Liver (tissue), 10 donors: ENCODE measurements at places on chromosomes 1 and 21. TPM values are rescaled to one million over a fixed set of nuclear protein-coding genes. Genes with fewer than 3 reads are reported as not detected.
A peak's percentile ranks its signal among the peaks of the same experiment; 100 is the strongest.

DNA sequence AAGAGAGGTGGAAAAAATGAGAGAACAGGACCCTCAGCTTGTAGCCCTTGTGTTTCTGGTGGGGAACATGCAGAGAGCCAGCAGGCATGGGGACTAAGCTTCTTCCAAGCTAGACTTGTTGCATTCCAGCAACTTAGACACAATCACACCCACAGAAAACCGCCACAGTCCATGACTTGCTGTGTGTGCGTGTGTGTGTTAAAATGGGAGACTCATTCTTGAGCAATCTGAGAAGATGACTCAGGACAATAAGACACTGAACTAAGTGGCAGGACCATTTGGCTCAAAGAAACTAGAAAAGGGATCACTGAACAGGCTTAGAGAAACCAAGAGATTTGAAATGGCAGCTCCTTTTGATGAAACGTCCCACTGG lies 78.0 kb downstream of the HLX start:
- no peak for DNase-seq

- no peak for DNase-seq
Observed at GRCh38 chr21:43362321-43362791, 64.6 kb downstream of the SIK1 start.

GRCh38 chr1:19819701-19820100 lies 4.6 kb upstream of the RNF186 start:
- no peak for DNase-seq

GRCh38 chr1:213276236-213276635 lies 225.2 kb downstream of the RPS6KC1 start:
- DNase-seq = no peak

DNA sequence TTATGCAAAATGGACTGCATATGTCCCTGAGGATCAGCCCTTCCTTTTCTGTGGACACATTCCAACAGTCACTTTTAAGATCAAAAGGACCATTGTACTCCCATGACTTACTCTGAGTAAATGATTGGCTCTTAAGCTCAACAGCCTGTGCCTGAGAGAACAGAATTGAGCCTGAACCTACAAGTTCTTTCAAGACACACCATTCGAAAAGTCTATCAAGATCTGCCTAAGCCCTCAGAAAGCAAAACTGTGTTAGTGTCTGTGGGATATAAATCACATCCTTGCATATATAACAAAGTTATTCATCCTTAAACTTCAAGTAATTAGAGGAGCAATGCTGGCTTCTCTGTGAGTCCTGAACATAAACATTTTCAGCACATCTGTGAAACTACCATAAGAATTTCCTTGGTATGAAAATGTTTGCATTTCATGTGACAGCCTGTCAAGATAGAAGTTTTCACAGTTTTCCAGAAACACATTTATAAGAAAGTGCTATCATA lies 41.6 kb downstream of the PCNX2 start:
- no peak for DNase-seq

DNA sequence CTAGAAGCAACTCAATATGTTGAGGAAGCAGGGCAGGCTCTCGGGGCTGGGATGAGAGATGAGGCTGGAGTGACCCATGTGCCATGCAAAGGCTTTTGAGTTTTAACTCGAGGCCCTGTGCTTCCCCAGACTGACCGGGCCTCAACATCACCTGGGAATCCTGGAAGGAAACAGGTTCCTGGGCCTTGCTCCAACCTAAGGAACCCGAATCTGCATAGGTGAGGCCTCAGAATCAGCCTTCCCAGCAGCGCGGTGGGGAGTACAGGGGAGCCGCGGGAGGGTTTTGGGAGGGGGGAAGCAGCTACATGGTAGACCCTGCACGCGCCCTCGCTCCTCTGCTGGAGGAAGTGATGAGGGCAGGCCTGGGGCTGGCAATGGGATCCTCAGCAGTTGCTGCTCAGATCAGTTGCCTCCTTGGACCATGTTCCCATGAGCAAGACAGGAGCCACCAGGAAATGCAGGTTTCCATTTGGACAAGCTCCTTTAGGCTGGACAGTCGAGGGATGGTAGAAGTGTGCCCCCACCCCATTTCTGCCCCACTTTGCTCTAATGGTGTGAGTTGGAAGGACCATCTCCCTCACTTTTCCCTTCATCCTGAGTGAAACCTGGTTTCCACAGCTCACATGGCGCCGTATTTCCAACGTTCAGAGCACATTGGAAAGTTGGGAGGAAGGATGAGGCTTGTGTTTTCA lies 4.5 kb upstream of the KIAA1614 start:
- DNase-seq = no peak

DNA sequence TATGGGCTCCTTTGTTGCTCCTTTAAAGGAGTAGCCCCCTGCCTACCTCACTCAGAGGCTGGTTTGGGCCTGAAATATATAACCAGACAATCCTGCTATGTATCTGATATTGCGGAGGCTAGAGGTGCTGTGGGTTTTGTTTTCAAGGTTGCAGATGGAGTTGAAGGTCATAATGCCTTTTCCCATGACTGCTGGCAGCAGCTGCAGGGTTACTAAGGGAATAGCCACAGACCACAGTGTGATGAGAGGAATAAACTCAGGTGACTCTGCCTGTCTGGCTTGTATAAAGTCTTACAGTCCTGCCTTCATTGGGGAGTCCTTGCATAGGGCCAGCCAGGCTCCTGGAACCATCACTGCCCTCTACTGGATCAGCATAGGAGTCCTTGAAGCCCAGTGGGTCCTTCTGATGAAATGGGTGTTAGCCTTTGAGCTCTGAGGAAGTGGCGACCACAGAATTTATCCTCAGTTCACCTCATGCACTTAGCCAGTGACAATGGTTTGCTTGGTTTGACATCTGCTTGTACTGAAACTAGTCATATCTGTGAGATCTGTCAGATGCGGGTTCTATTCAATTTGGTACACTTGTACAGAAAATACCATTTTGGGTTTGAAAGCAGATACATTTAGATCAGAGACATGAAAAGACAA lies 174.4 kb upstream of the HMCN1 start:
- DNase-seq = no peak

- DNase-seq = no peak
Observed at GRCh38 chr21:36155603-36156338, 853 bp upstream of the DOP1B start.

GRCh38 chr1:205631768-205632668 lies at the start of gene ELK4:
ELK4 (minus strand) TSS chr1:205632011; CDS start chr1:205623882, 8,129 bp downstream.
- DNase-seq = peak; percentile 99

DNA sequence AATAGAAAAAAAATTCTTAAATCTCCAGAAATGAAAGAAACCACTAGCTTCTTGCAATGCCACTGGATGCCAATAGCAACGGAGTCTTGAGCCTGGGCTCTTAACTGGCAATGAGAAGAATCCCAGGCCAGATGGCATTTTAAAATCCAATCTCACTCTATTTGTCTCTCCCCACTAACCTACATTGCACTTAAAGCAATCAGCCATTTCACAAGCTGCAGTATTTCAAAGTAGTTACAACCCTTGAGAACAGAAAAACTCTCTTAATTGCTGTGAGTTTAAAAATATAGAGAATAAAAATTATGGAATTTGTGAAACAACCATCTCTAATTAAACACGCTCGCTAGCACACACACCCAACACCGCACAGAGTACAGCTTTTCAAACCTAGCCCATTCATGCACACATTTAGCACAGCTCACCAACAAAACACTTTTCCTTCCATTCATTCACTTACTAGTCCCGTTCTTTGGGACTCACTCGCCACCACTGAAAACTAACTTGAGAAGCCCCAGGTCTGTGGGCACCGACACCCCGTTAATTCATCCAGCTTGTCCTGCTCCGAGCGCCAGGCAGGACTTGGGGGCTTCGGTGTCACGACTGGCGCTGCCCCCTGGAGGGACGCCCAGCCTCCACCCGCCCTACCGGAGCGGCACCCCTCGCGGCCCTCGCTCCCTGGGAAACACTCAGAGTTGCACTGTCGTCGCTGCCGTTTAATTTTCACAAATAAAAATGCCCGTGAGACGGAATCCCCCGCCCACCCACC lies 1.0 kb downstream of the DDAH1 start:
- DNase-seq = no peak

GRCh38 chr1:36982709-36983108 lies 51.6 kb downstream of the GRIK3 start:
- no peak for DNase-seq

DNA sequence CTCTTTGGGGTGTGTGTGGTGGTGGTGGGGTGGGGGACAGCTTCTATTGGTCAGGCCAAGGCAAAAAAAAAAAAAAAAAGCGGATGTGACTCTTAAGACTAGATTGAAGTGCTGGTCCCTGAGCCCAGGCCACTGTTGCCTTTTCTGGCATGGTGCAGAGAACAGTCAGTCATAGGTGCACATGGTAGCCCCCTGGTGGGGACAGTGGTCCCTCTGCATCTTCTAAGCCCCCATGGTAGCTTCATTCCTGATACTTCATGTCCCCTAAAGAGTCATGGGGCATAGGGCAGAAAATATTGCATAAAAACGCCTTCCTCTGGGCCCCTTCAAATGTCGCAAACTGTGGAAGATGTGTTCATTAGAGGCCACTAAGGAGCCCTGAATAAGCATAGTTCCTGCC lies 371.8 kb downstream of the NPHP4 start:
- DNase-seq = no peak

DNA sequence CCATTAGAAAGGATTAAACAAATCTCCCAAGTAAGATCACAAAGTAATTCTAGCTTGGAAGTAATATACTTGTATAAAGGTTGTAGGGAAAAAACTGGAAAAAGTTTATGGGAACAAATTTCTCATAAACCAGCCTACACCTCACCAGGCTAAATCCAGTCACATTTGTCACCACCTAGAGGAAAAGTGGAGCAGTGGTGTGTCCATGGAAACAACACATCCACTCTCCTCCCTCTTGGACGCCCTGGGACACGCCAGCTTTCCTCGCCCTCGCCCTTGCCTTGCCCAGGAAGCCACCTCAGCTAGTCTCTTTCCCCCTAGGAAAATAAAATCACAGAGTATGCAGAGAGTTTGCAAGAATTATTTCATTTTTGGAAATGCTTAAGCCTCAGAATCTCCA lies 2.2 kb downstream of the PALMD start:
- DNase-seq = peak; percentile 39

SELL gene
- 7.2 TPM for total RNA-seq

ADGRB2 gene
- 0.05 TPM for total RNA-seq

HPCAL4 gene
- total RNA-seq = not detected

GPA33 gene
- 0.19 TPM for total RNA-seq

SLAMF7 gene
- 1.1 TPM for total RNA-seq
